Naive B cell (primary cell): ENCODE measurements at places on chromosomes 1 and 21. TPM values are rescaled to one million over a fixed set of nuclear protein-coding genes. Genes with fewer than 3 reads are reported as not detected.

Gene LEFTY2
- not detected for polyA plus RNA-seq

Gene TMOD4
- 0.53 TPM for polyA plus RNA-seq

DNA sequence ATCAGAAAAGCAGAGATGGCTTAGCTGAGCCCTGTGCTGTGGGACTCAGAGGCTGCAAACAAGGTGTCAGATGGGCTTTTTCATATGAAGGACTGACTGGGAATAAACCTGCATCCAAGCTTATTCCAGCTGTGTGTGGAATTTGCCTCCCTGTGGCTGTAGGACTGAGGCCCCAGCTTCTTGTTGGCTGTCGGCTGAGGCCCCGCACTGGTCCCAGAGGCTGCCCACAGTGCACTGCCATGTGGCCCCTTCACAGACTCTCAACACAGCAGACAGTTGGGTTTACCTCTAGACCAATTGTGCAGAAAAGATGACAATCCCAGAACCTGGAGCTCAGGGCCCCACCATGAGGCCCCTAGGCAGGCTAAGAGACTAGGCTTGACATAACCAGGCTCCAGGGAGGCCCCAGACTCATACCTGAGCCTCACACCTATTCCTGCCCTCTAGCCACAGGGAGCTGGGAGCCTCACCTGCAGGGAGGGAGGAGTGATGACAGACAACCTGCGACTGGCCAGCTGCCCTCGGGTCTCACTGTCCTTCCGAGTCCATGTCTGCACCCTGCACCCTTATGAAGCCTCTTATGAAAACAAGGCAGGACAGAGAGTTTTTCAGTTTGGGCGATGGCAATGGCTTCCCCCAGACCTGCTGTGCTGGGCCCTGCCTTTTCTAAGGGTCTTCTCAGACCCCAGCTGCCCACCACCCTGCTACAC, 615.5 kb downstream of the NPHP4 start:
- DNase-seq: no peak

- peak; percentile 73 for DNase-seq
Measured at GRCh38 chr1:46197964-46198811, at the start of gene POMGNT1. TSS of gene POMGNT1 (minus strand) at chr1:46198434. CDS start at chr1:46197821, 613 bp downstream.

DNA sequence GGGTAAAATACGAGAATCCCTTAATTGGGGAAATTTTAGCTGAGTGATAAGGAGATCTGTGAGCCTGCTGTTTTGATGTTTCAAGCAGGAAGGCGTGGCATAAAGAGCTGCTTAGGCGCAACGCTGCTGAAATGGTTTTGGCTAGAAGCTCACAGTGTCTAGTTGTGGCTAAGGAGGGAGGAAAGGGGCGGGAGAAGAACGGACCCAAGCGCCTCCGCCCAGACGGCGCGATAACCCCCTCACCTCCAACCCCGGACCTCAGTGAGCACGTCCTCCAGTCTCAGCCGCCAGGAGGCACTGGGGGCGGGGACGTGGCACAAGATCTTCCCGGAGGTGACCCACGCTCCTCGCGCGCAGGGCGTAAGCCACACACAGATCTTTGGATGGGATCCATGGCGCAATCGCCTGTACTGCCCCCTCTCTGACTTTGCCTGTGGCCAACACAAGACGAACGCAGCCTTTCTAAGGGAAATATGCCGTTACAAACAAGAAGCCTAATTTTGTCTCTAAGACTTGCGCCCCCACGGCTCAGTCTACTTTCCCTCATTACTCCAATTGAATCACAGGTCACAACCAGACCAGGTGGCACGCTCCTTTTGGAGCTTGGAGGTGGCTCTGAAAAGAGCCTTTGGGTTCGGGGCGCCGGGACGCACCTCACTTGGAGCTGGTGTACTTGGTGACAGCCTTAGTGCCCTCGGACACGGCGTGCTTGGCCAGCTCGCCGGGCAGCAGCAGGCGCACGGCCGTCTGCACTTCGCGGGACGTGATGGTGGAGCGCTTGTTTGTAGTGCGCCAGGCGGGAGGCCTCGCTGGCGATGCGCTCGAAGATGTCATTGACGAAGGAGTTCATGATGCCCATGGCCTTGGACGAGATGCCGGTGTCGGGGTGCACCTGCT, 23.4 kb upstream of the RNF187 start:
- DNase-seq: no peak

GRCh38 chr21:45415188-45415942, 10.4 kb downstream of the COL18A1 start:
- DNase-seq: no peak

DNA sequence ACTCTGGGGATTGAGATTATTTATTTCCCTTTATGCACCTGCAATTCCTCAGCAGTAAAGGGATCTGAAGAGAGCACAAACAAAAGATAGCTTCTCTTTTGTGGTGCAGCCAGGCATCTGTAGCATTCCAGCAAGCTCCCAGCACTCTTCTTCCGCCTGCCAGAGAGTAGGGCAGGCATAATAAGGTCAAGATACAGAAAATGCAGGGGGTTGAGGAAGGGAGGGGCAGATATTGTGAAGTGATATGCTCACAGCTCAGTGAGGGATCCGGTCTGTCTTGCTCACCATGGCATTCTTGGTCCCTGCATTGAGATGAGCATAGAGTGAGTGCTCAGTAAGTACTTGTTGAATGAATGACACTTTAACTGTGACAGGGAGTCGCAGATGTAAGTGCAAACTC, 23.9 kb downstream of the FASLG start:
- no peak for DNase-seq
